Stimulated activated naive CD4-positive, alpha-beta T cell (primary cell): ENCODE measurements at places on chromosomes 4 and X.

DNA sequence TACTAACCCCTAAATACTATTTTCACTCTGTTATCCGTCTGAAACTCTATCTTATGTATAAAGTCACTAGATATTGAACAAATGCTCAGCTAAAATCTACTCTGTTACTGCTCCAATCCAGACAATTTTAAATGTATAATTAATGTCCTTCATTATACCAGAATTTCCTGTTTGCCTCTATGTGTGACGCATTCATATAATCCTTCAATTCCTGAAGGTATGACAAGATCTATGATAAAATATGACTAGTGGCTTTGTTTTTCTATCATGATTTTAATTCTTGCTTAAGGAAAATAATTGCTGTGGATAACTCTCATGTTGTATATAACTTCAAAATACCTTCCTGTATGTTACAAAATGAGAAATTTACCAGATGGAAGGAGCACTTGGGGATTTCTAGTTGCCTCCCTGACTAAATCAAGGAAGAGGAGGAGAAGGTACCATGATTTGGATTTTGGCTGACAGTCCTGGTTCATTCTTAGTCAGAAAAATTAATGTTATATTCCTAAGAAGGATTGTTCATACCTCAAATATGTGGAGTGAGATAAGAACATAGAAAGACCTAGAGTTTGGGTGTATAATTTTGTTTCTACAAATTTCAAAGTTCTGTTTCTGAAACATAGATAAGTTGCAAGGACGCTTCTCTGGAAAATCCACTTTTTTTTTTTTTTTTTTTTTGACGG lies 4.9 kb downstream of the CXCL6 start:
- no peak for DNase-seq

DNA sequence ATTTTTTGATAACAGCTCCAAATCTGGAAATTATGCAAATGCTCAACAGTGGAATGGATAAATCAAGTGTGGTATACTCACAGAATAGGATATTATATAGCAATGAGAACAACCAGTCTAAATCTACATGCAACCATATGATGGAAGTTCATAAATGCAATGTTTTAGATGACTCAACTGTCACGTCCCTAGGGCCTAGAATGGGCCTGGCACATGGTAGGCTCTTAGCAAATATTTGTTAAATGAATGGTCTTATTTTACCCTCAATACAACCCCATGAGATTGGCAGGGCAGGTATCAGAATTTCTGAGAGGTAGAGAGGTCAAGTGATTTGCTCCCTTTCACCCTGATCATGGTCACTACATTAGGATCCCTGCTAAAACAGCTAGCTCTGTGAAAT lies 14.6 kb upstream of the NKX3-2 start:
- DNase-seq = no peak

GRCh38 chrX:39843318-39843717 lies 254.4 kb downstream of the BCOR start:
- DNase-seq = no peak

DNA sequence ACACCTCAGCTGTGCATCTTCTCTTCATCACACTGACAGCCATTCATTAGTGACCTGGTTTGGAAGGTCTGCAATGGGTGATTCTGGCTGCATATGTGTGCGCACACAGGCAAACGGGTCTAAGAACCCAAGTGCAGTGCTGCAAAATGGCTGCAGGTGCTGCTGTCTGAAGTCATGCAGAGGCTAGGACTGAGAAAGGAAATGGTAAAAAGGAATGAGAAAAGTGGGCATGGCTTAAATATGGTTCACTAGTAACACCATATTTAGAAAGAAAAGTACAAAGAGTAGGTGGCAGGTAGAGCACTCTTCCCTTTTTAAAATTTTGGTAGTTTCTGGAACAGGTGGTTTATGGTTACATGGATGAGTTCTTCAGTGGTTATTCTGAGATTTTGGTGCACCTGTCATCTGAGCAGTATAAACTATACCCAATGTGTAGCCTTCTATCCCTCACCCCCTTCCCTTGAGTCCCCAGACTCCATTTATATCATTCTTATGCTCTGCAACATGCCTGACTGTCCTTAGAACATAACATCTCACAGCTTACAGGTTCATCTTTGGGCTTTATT lies 78.4 kb downstream of the CCNG2 start:
- DNase-seq = no peak

GRCh38 chr4:148980782-148981480 lies 538.7 kb upstream of the NR3C2 start:
- DNase-seq = no peak

DNA sequence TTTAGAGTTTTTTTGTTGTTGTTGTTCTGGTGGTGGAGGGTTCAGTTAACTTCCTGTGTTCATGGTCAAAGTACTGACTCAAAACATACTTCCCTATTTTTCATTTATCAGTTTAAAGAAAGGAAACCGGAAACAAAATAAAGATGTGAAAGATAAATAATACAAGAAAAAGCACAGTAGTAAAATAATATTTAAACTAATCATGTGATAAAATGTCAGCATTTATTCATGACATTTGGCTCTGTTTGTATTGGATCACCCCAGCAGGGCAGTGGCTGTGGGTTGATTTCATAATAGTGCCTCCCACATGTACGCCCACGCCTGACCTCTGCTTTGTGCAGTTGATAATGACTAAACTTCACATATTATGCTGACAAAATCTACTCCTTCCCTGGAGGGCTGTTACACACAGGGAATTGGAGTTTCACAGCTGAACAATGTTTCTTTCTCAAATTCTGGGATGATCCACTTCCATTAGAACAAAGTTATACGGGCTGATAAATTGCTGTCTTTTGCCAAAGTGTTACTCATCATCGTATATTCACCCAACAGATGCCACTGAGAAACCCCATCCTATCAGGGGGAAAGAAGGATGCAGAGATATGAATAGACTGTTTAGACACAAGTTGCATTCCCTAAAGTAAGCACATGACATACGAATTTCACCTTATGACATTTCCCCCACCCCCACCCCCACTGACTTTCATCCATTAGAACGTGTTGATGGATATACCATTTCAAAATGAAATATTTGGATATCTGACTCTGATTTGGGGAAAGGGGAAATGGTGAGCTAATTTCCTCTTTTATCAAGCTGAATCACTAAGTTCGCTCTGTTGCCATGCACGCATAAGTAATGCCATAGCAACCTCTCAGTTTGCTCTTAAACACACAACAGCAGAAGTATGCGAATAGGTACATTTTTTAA lies 48.3 kb downstream of the AMELX start:
- DNase-seq = no peak
